ENCODE measurements at places on chromosomes 2 and 18. TPM values are rescaled to one million over a fixed set of nuclear protein-coding genes. Genes with fewer than 3 reads are reported as not detected.

DSG2 gene
- 117 TPM for polyA plus RNA-seq

ST8SIA3 gene
- not detected for polyA plus RNA-seq

IL1B gene
- polyA plus RNA-seq = 221 TPM

DNA sequence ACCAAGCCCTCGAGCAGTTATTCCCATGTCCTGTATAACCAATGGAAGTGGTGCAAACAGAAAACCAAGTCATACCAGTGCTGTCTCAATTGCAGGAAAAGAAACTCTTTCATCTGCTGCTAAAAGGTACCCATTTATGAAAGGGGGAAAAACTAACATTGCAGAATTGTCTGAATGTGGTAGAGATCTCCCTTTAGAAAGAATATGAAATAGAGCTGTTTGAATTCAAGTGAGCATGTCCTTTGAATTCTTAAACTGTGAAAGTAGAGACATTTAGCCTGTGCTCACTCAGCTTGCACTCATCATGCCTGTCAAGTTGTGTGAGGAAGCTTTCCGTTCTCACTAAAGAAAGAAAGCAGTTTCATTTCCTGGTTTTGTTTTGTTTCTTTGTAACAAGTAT is 87.4 kb downstream of the EML4 start:
- no peak overlapping the region for H3K27ac ChIP-seq
- no peaks in the 10 kb centered on the region for H3K4me1 ChIP-seq
- H3K4me3 ChIP-seq = no peak overlapping the region
- H3K27me3 ChIP-seq = no peaks in the 10 kb centered on the region
- H3K36me3 ChIP-seq = no peaks in the 10 kb centered on the region
- DNase-seq = no peak

DNA sequence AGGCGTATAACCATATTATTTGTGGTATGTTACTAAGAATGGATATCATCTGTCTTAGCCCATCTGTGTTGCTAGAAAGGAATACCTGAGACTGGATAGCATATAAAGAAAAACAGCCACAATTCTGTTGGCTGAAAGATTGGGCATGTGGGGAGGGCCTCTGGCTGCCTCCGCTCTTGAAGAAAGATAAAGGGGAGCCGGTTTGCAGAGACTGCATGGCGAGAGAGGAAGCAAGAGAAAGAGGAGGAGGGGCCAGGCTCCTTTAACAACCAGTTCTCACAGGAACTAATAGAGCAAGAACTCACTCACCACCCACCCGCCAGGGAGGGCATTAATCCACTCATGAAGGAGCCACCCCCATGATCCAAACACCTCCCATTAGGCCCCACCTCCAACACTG is 29.2 kb upstream of the UXS1 start:
- no peaks in the 10 kb centered on the region for H3K27me3 ChIP-seq
- no peak for DNase-seq
- no peak overlapping the region for H3K27ac ChIP-seq
- H3K4me1 ChIP-seq = no peaks in the 10 kb centered on the region
- no peaks in the 10 kb centered on the region for H3K36me3 ChIP-seq
- H3K4me3 ChIP-seq = no peak overlapping the region

DNA sequence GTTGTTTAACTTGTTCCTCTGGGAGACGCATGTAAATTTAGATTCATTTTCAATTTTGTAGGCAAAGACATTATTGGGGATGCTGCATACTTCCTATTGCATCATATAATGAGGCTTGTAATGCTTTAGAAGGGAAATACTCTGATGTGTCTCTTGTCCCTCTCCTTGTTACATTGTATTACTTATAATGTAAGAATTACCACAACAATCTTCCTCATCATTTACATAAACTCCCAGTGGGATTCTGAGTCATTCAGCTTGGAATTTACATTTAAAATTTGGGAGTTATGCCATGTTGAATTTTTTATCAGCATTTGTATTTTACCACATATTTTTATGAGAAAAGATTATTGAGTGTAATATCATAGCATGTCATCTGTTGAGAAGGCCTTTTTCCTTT is 963.4 kb upstream of the NRXN1 start:
- no peaks in the 10 kb centered on the region for H3K4me1 ChIP-seq
- H3K27ac ChIP-seq = no peak overlapping the region
- H3K27me3 ChIP-seq = no peaks in the 10 kb centered on the region
- DNase-seq = no peak

DNA sequence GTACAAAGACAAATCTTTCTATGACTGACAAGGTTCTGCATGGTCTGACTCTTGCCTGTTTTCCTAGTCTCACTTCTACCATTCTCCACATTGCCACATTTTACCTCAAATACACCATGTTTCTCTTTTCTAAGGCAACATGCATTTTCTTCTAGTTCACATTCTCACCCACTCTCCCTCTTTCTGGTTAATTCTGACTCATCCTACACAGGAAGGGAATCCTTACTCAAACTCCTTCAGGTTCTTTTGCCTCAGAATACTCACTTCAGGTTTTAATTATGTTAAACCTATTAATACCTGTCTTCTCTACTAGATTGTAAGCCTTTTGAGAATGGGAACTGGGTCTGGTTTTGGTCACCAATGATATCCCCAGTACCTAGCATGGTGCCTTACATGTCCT is 47.2 kb downstream of the MAP2 start:
- H3K4me3 ChIP-seq = no peak overlapping the region
- H3K36me3 ChIP-seq = no peaks in the 10 kb centered on the region
- H3K27ac ChIP-seq = no peak overlapping the region
- no peak for DNase-seq
- no peaks in the 10 kb centered on the region for H3K27me3 ChIP-seq

All from keratinocyte (primary cell).